ENCODE measurements at places on chromosomes 1 and 21.

DNA sequence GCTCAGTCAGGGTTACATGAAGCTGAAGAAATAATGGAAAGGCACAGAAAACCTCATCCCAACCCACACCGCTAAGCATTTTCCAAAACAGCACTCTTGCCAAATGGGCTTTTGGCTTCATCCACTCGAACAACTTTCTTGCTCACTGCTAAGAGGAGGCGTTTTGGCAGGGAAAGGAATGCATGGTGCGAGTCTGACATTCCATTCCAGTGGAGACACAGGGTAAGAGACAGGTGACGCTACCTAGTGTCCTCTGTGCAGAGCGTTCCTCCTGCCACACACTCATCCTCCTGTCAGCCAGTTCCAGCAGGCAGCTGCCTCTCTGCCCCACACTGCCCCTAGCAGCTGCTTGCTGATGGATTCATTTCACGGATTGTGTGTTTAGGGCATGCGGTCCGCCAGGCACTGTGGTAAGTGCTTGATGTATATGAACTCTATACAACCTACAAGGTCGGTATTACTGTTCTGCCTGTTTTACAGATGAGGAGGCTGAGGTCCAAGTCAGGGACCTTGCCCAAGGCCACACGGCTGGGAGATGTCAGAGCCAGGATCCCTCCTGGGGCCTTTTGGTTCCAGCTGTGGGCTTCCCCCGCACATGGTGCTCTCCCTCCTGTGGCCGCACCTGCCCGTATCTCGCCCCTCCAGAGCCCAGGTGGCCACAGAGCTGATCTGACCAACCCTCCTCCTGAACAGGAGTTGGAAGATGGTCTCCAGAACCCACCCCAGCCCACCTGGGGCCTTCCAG is 25.7 kb upstream of the BACE2 start:
- no peak for DNase-seq

GRCh38 chr1:190597294-190597693 is 119.6 kb upstream of the BRINP3 start:
- no peak for DNase-seq

GRCh38 chr1:30666756-30667273 is 56.6 kb downstream of the MATN1 start:
- DNase-seq, result no peak

DNA sequence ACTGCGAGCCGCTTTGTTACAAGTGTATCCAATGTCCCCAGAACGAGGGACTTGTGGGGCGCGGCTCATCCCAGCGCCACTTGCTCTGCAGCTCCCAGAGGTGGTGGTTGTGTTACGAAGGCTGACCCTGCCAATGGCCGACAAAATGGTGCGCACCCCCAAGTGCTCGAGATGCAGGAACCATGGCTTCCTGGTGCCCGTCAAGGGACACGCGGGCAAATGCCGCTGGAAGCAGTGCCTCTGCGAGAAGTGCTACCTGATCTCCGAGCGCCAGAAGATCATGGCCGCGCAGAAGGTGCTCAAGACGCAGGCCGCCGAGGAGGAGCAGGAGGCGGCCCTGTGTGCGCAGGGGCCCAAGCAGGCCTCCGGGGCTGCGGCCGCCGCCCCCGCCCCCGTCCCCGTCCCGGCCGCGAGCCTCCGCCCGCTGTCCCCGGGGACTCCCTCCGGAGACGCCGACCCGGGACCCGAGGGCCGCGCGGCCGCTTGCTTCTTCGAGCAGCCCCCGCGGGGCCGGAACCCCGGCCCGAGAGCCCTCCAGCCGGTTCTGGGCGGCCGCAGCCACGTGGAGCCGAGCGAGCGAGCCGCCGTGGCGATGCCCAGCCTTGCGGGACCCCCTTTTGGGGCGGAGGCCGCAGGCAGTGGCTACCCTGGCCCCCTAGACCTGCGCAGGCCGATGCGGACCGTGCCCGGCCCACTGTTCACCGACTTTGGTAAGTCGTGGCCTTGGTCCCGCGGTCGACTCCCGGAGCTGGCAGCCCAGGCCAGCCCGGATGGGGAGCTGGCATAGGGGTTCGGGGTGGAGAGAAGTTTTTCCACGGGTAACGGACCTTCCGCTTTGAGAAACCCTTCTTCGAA is at the start of gene DMRTB1:
Gene DMRTB1 (plus strand): TSS at position 79 of the 855 bp plus-strand sequence. CDS start 55 bp downstream, at position 134.
- no peak for DNase-seq

GRCh38 chr1:195946500-195946899 is 661.7 kb downstream of the KCNT2 start:
- DNase-seq, result no peak

DNA sequence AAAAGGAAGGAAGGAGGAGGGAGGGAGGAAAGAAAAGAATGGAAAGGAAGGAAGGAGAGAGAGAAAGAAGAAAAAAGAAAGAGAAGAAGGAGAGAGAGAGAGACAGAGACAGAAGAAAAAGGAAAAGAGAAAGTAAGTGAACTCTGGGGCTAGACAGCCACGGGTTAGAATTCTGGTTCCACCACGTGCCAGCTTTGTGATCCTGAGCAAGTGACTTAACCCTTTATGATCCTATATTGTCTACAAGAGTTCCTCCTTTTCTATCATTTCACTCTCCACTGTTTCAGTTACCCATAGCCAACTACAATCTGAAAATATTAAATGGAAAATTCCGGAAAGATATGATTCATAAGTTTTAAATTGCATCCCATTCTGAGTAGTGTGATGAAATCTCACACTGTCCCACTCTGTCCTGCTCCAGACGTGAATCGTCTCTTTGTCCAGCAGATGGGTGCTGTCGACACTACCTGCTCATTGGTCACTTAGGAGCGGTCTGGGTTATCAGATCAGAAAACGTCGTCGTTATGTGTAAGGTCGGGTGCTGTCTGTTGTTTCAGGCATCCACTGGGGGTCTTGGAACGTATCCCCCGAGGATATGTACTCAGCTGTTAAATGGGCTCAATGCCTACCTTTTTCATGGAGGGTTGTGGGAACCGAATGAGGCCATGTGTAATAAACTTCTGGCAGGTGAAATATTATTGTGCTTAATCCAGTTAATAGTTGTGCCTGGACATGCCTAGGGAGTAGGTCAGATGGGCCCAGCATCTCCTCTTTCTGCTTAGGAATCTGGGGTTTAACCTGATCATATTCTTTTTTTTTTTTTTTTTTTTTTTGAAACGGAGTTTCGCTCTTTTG is 19.1 kb downstream of the TMEM51 start:
- DNase-seq, result no peak

GRCh38 chr1:229069176-229069575 is 201.7 kb upstream of the RAB4A start:
- DNase-seq, result no peak

GRCh38 chr1:42943166-42943565 is 15.5 kb downstream of the SLC2A1 start:
- no peak for DNase-seq

DNA sequence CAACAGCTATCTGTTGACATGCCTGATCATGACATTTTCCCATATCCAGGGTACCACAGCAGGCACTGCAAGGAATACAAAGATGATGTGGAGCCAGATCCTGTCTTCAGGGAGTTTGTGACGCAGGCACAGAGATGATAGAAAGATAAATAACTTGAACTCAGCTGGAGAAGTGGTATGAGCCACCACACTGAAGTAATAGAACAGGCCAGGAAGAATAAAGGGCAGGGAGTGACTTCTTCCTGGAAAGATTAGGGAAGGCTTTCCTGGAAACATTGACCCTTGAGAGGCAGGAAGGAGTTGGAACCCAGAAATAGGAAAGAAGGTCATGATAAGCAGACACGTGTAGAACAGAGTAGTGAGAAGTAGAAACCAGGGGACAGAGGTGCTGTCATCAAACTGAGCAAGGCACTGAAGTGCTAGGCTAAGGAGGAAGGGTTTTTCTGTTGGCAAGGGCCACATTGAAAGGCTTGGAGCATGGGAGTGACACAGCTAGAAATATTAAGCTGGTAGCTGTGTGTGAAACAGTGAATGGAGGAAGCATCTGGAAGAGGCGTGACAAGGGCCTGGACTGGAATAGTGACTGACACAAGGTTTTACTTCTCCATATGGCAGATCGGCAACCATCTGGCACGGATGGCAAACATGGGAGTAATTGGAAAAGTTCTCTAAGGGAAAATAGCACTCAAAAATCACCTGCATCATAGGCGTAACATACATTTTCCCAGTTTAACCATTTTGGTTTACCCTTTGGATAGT is 68.4 kb downstream of the AK5 start:
- no peak for DNase-seq

DNA sequence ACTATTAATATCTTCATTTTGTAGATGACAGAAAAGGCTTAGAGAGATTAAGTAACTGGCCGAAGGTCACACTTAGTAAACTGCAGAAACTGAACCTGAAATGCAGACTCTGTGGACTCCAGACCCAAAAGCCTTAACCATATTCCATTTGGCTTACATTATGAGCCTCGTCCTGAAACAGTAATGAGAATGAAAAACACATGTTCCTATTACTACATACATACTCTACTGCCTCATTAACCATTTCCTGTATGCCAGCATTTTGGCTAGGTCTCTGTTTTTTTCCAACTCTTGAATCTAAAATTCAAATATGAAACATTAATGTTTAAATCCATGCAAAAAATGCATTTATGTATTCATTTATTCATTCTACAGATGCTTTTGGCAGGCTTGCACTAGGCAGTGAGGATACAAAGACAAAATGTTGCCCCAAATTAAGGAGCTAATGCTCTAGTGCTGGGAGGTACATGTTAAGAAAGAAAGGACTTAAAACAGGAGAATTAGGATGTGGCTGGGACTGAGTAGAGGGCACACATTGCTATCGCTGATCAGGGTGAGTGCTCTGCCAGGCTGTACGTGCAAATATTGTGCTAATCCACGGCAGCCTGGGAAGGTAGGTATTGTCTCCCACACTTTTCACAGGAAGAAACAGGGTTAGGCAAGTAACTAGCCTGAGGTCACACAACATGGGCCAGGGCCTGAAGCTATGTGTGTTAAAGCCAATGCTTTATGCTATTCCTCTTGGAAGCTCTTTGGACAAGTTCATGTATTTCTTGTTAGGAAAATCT is 14.0 kb downstream of the DEGS1 start:
- DNase-seq, result no peak

DNA sequence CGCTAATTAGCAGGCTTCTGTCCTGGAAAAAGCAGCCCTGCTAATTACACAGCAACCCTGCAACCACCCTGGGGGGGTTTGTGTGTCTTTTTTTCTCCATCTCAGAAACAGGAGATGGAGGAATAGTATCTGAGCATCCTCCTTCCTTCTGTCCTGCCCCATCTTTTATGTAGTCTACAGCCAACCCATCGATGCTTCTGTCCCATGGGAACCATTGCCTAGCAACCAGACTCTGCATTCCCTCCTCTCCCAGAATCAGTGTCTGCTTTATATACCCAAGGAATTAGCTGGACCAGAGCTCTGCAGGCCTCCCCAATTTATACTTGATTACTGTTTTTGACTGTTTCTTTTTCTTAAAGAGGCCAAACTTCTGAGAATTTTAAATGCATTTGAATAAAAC is 35.1 kb downstream of the LRRC38 start:
- no peak for DNase-seq

DNA sequence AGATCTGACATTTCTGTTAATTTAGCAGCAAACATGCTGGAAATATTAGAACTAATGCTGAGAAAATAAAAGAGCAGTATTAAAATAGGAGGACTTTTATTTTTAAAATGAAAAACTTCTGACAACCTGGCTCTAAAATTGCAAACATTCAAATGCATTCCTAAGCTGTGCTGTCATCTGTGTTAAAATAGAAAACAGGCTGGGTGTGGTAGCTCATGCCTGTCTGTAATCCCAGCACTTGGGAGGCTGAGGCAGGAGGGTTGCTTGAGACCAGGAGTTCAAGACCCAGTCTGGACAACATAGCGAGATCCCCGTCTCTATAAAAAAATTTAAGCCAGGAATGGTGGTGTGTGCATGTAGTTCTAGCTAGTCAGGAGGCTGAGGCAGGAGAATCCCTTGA is 44.6 kb downstream of the MIGA1 start:
- DNase-seq, result no peak

- no peak for DNase-seq
Measured at GRCh38 chr1:203289281-203289981, 15.9 kb upstream of the BTG2 start.

DNA sequence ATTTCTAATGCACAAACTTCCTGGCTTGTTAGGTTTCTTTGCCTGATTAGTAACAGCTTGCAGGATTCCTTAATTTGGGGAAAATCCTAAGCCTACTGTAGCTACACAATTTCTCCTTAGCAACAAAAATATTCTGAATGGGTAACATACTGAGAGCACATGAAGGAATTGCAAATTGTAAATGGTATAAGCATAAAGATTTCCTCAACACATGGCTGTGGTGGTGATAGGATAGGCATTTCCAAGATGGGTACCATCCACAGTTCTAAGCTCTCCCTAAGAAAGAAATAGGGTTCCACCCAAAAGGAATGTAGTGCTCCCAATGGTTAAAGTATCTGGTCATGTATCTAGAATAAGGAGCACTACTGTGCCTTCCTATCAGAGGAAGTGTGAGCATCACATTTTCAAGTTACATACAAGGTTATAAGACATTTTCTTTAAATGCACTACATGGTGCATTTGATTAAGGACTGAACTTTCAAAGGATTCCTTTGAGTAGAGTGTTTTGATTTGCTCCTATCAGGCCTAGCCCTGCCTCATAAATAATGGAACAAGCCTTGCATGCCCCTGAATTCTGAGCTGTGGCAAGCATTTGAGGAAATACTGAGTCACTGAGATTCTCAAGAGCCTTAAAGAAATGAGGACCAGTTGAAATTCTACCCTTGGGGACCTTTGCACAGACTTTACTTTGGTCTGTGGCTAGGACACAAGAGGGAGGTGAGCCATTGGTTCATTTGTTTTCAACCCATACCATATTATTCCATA is 286.4 kb downstream of the PTBP2 start:
- DNase-seq, result no peak

DNA sequence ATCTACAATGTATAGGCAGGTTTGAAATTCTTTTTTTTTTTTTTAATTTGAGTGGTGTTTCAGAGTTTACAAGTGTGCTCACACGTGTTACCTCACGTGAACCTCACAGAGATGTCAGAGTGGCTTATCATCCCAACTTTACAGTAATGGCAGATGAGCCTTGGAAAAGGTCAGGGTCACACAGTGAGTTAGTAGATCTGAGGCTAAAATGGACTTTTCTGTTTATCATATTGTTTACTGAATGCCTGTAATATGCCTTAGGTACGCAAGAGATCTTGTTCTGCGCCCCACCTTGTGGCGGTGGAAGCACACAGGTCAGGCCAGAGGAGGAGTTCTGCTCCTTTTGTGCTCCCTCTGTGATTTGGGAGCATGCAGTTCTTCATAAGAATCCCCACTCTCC is 80.0 kb downstream of the DYRK1A start:
- no peak for DNase-seq
